ENCODE measurements at places on chromosomes 2 and 18.

DNA sequence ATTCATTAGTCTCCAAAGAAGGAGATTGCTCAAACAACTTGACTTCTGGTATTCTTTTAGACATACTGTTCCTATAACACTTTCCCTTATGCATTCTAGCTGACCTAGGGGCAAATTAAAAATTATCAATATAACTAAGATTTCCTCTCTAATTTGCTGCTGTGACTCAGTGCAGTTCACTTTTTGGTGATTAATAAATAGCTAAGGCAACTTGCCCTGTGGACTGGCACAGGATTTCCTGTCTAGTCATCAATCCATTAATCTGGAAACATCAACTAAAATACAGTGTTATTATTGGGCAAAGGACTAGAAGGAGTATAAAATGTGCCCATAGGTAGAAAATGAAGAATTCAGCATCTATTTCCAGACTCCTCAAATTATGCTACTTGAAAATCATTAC is 83.5 kb upstream of the SERPINE2 start:
- DNase-seq: no peak

DNA sequence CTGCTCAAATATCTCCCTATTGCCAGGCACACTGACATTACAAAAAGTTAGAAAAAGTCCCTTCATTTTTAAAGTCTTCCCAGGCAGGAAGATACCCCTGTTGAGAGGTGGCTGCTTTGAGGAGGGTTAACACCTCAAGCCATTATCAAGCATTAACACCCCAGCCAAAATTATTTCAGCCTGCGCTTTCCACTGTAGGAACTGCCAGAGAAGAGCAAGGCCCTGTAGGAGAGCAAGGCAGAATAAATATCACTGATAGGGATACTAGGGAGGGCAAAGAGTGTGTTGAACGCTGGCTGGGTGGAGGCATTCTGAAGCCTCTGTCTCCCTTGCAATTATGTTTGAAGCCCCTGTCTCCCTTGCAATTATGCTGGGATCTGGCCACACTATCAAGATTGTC is 1020.7 kb upstream of the CELF4 start:
- DNase-seq: no peak

DNA sequence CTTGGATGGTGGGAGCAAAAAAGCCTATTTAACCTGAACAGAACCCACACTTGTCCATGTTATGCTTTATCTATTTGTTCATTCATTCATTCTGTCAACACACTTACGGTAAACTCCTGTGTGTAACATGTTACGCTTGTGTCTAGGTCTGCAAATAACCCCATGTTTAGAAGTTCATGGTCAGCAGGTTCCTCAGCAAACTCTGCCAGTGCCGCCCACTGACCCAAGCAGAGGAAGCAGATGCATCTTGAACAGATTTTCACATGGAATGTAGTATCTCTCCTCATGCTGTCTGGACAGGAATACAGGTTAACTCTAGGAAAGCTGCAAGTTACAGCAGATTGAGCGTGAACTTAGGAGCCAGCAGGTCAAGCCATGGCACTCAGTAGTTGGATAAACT is 213.7 kb upstream of the COPS8 start:
- no peak for DNase-seq

- no peak for DNase-seq
Measured at GRCh38 chr2:88377641-88377991, 74.9 kb downstream of the FOXI3 start.

DNA sequence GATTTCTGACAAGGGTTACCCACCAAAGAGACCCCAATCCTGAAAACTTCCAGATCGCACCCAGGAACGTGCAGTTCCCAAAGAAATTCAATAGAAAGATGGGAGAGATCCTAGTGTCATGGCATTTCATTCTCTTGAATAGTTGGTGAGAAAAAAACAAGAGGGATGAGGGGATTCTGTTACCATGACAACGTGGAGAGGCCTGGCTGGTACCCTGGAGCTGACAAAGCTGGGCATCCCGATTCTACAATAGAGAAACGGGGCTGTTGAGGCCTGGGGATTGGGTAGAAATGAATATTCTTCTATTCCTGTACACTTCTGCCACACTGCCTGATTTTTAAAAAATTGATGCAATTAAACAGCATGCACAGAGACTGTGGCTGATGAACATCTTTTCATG is 41.0 kb downstream of the POLE4 start:
- DNase-seq: no peak

GRCh38 chr18:68244786-68245185 is 470.1 kb downstream of the TMX3 start:
- DNase-seq: no peak

- no peak for DNase-seq
Measured at GRCh38 chr2:103982691-103983090, 871.2 kb upstream of the POU3F3 start.

- DNase-seq: no peak
Measured at GRCh38 chr2:86543793-86544192, 19.4 kb downstream of the CHMP3 start.

DNA sequence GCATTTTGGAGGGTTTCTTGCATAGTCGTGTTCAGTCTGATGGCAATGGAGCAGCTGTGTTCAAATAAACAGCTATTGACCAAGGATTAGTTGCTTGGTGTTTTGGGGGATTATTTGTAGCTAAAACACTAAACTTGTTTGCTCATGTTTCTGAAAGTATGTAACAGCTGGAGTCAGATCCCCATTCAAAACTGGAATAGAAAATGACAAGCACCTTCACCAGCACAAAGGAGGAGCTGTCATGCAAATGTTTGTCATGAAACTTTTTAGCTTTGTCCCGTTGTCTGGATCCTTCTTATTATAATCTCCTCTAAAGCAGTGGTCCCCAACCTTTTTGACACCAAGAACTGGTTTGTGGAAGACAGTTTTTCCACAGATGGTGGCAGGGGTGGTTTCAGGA is 96.9 kb upstream of the ZNF236 start:
- DNase-seq: no peak

DNA sequence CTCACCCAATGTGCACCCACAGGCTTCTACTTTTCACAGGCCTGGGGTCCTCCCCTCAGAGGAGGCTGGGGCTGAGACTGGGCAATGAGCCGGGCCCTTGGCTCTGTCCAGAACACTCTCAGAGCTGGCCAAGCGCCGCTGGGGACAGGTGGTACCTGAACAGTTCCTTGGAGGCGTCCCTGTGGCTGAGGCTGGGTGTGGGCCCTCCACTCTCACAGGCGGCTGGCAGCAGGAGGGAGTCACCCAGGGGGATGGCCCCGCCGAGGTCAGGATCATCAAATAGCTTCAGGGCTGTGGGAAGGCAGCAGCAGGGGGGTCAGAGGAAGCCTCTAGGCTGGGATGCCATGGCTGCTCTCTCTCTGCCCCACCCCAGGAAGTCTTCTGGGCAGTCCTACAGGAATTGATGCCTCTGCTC is 27.1 kb downstream of the HS1BP3 start:
- no peak for DNase-seq

- no peak for DNase-seq
Measured at GRCh38 chr2:160479269-160479668, 14.3 kb downstream of the RBMS1 start.

- no peak for DNase-seq
Measured at GRCh38 chr2:38940746-38941145, 51.1 kb downstream of the ARHGEF33 start.

DNA sequence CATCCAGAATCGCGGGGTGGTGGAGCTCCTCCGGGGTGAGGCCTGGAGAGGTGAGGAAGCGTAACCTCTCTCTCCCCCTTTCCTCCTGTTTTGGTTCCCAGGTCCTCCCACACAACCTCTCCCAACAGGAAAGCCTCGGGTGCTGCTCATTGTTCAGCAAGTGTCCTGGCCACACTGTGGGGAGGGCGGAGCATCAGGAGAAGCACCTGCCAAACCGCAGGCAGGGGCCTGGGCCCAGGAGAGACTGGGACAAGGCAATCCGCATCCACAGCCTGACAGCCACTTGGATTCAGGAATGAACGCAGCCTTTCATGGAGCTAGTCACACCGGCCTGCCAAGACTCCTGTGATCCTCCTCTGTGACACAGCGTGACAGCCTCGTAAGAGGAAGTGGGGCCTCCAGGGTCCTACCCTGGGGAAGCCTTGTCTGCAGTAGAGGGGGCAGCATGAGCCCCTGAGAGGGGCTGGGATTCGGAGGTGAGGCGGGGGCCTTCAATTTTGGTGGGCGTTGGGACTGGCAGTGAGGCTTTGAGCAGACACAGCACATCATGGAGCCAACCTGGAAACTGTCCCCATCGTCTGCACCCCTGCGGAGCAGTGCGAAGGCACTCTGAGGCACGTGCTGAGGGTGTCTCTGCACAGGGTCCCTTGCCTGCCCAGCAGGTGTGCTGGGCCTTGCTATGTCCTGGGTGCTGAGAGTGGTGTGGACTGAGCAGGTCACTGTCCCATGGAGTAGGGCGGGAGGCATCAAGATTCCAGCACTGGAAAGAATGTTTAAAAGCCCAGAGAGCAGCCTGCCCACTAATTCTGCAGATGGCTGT is 62.2 kb downstream of the EDAR start:
- no peak for DNase-seq

- DNase-seq: no peak
Measured at GRCh38 chr18:944440-944839, 39.8 kb downstream of the ADCYAP1 start.

- DNase-seq: no peak
Measured at GRCh38 chr2:240876475-240877251, 8.0 kb downstream of the AGXT start.

GRCh38 chr18:49527631-49528327 is 34.1 kb upstream of the LIPG start:
- DNase-seq: no peak

GRCh38 chr2:39232141-39232540 is 11.6 kb downstream of the CDKL4 start:
- no peak for DNase-seq

- DNase-seq: no peak
Measured at GRCh38 chr18:6056171-6056910, 161.0 kb upstream of the TMEM200C start.

- DNase-seq: no peak
Measured at GRCh38 chr2:150955231-150955630, 306.4 kb downstream of the RBM43 start.

GRCh38 chr2:131535526-131535925 is 7.8 kb downstream of the CCDC74A start:
- DNase-seq: no peak

- no peak for DNase-seq
Measured at GRCh38 chr2:5482929-5483331, 209.3 kb upstream of the SOX11 start.

GRCh38 chr2:23588106-23588505 is 203.1 kb downstream of the KLHL29 start:
- no peak for DNase-seq

DNA sequence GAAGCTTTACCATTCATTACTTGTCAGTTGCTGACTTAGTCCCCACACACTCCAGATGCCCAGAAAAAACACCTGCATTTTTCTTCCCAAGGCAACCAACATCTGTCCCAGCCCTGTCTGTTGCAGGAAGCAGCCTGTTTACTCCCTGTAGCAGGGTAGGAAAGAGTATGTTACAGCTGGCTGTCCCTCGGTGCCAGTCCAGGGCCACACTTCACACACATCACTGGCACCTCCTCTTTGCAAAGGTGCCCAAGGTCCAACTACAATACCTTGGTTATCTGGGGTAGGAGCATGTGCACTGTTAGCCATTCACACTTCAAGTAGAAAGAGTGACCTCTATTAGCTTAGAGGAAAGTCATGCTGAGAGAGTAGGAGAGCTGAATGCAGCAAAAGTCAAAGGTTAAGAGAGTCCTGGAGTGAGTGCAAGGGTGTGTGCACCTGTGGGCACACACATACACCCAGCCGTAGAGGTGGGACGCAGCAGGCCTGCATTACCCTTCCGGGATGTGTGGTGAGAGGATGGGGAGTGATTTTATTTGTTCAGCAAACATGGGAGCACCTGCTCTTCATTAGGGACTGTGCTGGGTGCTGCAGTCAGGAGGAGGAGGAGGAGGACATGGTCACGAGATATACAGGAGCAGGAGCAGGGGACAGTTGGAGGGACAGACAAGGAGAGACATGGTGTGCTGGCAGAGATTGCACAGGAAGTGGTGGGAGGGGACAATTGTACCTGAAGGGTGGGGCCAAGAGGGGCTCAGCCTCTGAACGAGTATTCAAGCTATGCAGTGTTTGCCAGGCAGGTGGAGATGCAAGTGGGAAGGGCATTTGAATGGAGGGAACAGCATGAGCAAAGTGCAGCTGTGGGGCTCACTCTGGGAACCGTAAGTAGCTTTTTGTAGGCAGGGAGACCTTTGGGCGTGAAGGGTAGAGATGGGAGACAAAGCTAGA is 69.8 kb downstream of the TSN start:
- no peak for DNase-seq

Measured in CD8-positive, alpha-beta memory T cell (primary cell).